ENCODE measurements at places on chromosomes 5 and 9. TPM values are rescaled to one million over a fixed set of nuclear protein-coding genes. Genes with fewer than 3 reads are reported as not detected.

The CARTPT gene
- not detected for total RNA-seq

The BARHL1 gene
- total RNA-seq: not detected

- peaks cover 31% of the 10 kb centered on the region for H3K36me3 ChIP-seq
- H3K27me3 ChIP-seq: no peaks in the 10 kb centered on the region
- DNase-seq: peak; percentile 41
- H3K4me1 ChIP-seq: peaks cover 43% of the 10 kb centered on the region
- peak overlapping the region; percentile 87 for H3K4me3 ChIP-seq
- peak overlapping the region; percentile 89 for H3K27ac ChIP-seq
Measured at GRCh38 chr5:116084287-116084691, 536 bp upstream of the COMMD10 start.

DNA sequence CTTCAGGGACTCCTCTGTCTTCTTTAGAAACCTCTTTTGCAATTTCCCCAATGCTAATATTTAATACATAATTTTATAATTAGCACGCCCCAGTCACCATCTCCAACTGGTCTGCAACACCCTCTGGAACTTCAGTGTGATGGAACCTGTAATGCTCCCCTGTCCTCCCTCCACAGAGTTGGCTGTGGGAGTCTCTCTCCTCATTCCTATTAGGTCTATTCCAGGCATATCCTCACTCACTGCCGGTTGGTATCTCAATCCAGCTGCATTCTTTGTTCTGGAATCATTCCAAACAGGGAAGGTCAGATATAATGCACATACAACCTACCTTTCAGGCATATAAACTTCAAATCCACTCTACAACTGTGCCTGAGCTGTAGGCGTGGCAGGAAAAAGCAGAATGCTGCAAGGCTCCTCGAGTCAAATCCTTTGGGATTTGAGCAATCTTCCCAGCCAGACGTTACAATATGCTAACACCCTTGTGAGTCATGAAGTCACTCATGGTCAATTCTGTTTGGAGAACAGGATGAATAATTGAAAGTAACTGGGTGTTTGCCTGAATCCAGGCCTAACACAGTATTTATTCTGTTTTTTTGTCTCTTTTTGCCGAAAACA, 293.8 kb downstream of the CWC27 start:
- no peak overlapping the region for H3K4me3 ChIP-seq
- H3K4me1 ChIP-seq: no peaks in the 10 kb centered on the region
- DNase-seq: no peak
- H3K27me3 ChIP-seq: peaks cover 13% of the 10 kb centered on the region
- H3K27ac ChIP-seq: no peak overlapping the region
